ENCODE measurements at places on chromosomes 5 and 9. TPM values are rescaled to one million over a fixed set of nuclear protein-coding genes. Genes with fewer than 3 reads are reported as not detected.

The TAF1L gene
- total RNA-seq = not detected

The SURF6 gene
- 31.6 TPM for total RNA-seq

The ST6GALNAC6 gene
- 25.1 TPM for total RNA-seq

The DIPK1B gene
- total RNA-seq = 40.4 TPM

The PALM2AKAP2 gene
- total RNA-seq = 0.54 TPM

The NFIB gene
- total RNA-seq = 0.61 TPM

DNA sequence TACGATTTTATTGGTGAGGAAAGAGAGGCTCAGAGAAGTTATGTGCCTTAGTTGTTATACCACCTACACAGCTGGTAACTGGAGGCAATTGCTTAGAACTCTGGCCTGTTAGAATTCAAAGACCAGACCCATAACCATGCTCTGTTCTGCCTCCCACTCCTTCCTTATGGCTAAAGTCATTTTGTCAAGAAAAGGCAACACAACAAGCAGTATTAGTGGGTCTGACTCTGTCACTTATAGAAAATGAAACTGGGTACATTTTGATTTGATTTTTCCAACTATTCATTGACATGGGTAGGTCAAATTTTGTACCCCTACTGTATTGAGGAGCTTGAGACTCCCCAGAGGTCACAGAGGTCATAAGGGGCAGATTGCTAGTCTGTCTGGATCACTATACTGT is 44.5 kb upstream of the NR3C1 start:
- no peak for DNase-seq

GRCh38 chr9:70411930-70412831 is 2.3 kb downstream of the KLF9 start:
- no peak for DNase-seq

DNA sequence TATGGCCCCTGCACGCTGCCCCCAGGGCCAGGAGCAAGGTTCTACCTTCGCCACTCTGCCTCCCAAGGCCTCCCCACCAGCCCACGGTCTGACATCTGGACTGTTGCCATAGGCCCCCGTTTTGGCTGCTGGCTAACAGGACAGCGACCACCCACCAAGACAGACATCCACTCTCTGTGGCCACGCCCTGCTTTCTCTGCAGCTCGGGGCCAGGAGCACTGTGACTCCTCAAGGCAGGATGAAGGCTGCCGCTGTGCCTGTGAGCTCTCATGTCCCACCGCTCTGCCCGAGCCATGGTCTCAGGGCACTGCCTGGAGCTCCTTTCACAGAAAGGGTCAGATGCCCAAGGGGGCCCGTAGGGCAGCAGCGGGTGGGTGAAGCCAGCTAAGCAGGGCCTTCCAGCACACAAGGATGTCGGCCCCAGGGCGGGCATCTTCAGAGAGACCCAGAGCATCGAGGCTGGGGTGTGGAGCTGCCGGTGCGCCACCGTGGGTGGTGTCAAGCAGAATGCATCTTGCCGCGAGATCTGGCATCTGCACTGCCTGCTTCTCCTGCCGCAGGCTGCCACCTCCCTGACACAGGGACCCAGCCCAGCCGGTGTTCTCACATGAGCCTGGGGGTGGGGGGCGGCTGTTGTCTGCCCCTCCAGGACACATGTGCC is 92.2 kb upstream of the ADAMTS2 start:
- DNase-seq = no peak

DNA sequence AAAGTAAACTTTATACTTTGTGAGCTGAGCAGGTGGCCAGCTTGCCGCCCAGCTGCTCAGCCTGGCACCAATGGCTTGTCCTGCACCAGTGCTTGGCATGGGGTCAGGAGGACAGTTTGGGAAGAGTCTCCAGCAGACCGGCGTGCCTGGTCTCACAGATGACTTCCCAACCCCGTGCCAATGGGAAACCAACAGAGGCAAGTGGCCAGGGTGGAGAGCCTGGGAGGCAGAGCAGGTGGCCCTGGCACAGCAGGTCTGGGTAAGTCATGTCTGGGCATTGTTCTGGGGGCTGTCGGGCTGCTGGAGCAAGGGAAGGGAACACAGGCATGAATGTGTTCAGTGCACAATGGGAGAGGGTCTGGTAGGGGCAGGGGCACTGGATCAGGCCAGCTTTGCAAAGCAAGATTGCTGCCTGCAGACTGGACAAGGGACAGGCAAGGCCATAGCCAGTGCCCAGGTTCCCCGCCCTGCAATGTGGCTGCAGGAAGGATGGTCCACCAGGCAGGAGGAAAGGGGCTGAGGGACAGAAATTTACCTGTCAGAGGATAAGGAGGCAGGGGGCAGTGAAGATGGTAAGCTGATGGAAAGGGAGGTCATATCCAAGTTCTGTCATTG is 76.2 kb upstream of the ALDH1B1 start:
- DNase-seq = no peak

DNA sequence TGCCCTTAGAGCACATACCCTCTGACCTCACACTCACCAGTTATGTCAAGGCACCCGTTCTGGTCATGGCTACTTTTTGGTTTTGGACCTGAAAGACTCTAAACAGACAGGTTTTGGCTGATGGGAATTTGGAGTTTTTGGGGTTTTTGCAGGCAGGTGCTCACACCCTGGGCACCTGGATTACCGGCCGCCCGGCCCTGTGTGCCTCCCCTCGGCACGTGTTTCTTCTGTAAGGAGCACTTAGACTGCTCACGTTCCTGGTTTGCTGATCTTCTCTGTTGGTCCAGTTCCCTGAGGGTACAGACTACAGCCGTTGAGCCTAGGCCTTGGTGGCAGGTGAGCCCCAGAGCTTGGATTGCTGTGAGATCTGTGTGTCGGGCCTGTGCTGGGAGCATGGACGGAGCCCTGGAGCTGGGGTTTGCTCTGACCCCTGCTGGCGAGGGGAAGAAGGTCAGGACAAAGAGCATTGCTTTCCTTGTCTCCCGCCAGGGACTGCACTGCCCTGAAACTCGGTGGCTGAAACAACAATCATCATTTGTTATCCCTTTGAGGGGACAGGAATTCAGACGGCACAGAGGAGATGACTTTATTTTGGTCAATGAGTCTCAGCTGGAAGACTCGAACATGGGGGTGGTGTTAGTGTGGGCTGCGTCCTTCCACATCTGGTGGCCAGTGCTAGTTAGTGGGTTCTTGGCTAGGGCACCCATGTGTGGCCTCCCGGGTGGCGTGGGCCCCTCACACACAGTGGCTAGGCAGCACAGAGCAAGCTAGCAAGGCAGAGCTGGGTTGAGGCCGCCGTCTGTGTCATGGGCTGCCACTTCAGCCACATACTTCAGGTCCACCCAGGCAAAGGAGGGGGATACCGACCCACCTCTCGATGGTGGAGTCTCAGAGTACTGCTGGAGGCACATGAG is 76.4 kb downstream of the EHMT1 start:
- peak; percentile 64 for DNase-seq

- no peak for DNase-seq
Measured at GRCh38 chr5:103452089-103452488, 110.5 kb downstream of the NUDT12 start.

GRCh38 chr5:98424681-98425450 is 348.6 kb upstream of the RGMB start:
- DNase-seq = no peak

GRCh38 chr5:33659526-33660169 is 218.9 kb downstream of the TARS1 start:
- DNase-seq = no peak

DNA sequence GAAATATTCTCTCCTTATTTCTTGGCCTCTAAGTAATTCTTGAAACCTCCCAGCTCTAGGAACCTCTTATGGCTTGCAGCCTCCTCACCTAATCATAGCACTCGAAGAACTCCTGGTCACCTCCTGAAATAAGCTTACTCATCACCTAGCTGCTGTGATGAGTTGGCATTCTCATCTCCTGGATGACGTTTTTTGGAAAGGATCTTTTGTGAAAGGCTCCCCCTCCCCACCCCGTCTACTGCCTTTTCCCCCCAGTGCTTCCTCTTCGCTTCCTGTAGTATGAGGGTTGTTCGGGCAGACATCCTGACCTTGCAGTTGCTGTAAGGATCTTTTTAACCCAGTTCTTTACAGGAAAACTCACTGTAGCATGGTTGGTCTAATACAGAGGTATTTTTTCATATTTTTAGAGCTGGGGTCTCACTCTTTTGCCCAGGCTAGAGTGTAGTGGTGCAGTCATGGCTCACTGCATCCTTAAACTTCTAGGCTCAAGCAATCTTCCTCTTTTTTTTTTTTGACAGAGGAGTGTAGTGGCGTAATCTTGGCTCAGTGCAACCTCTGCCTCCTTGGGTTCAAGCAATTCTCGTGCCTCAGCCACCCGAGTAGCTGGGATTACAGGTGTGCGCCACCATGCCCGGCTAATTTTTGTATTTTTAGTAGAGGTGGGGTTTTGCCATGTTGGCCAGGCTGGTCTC is 41.8 kb downstream of the ARHGAP26 start:
- DNase-seq = no peak

DNA sequence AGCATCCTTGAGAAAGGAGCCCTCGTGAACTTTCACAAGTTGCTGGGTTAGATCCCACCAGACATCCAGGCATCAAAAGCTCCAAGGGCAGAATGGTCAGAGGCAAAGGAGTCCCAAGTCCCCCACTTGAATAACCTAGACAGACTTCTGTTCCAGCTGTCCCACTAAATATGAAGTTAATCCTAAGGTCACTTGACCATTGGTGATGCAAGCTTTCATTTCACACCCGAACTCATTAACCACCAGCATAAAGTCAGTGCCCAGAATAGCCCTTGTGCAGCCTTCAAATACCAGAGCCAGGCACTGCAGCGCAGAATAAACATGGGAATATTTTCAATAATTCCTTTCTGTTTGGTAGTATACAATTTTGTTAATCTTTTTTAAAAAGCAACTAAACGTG is 28.9 kb downstream of the OXCT1 start:
- no peak for DNase-seq

DNA sequence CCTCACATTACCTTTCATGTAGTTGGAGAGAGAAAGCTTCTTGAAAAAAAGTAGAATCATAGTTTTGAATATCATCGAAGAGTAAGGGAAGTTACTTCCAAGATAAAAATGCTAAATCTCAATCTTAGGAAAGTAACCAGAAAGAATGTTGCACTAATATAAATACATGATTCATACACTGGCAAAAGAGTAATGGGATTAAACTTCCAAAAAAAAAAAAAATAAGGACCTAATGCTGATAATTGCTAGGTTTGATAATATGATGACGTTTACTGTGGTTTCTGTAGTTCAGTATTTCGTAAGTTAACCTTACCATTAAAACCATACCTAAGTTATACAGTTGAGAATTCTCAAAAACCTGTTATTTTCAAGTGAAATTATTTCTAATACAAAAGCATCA is 573.8 kb upstream of the CDH9 start:
- DNase-seq = no peak

Data from Caco-2 (cell line).